NCI-H345 (cell line): ENCODE measurements at places on chromosomes 2 and 18.

DNA sequence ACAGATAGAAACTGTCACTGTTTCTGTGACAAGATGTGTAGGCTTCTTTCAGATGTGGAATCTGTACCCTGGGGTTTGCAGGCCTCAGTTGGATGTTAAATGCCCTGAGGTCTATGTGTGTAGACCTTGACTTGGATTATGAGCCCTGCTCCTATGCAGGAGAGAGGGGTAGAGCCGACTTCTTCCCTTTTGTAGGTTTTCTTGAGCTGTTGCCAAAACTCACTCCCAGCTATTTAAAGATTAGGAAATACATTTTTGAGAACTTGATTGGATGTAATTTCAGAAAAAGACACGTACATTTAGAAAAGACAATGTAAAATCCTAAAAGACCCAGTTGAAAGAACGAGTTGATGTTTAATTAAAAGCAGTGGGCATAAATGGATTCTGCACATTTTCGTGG, 374.8 kb downstream of the SLC4A3 start:
- no peak for DNase-seq

DNA sequence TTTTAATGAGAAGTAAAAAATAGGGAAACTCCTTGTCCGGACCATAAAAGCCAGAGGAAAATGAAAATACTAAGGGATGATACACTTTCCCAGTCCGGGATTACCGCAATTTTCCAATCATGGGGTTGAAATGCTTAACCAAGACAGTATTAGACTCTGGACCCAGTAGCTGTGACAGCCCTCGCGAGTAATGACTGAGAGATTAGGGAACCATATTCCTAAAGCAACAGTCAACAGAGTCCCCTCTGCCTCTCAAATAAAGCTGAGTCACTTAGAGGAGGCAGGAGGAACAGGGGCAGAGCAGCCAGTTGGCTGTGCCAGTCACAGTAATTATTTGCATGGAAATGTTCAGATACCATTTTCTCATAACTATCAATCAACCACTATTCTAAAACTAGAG, 34.8 kb downstream of the GPATCH11 start:
- DNase-seq = no peak

DNA sequence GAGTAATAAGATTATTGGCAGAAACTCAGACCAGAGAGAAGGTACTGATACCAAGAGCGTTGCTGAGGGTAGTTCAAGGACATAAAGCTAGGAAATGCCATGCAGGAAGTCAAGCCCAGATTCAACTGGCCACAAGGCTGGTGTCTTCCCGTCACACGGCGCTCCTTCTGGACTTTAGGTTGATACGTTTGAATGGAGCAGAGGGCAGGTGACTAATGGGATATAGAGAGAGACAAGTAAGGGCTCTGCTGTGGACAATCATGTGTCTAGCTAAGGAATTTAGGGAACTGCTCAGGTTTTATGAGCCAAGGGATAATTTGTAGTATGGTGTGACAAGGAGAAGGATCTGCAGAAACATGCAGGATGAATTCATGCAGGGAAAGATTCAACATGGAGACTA, 83.9 kb upstream of the MC2R start:
- no peak for DNase-seq

DNA sequence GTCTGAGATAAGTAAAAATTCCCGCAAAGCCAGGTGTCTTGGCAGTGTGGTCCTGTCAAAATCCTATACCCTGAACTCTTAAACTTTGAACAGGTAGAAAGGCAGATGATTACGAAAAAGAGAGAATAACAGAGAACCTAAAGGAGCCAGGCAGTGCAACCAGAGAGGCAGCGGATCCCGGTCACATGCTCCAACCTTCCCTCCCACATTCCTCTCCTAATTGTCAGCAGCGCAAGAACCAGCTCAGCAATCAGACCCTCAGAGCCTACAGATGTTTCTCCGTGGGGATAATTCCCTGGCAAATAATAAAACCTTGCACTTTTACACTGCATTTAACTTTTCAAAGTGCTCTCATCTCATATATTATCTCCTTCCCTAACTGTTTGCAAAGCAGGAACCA, 124.8 kb downstream of the EPHA4 start:
- no peak for DNase-seq

DNA sequence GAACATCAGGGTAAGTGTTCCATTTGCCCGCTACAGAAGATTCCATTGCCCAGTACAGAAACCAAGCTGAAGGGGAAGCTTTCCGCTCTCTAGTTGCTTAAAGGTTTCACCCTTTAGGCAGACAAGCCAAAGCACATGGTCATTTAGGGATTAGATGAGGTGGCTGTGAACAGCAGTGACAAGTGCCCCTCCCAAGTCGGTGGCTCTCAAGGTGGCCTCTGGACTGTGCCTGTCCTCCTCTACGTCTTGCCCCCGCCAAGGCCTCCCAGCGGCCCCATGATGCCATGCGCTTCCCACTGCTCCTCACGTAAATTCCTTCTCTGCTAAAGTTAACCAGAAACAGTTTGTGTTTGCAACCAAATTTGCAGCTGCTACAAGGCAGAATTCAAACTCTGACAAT, 24.2 kb upstream of the PTPN4 start:
- DNase-seq = no peak

DNA sequence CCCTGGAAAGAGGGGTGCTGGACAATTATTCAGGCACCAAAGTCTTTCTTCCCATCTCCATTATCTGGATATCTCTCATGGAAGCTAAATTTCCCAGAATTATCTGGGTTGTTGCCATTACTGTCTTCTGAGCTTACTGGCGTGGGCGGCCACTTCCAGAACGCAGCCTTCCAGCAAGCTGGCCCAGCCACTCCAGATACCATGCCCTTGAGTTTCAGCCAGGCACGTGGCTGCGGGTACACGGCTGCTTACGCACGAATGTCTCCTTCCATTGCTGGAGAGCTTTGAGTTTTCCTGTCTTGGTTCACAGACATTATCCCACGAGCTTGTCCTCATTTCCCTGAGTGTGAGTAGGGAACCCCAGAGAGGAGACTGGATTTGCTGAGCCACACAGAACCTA, 32.7 kb downstream of the CELF4 start:
- DNase-seq = no peak

GRCh38 chr2:181421464-181421863, 35.7 kb upstream of the ITGA4 start:
- no peak for DNase-seq

- DNase-seq = no peak
Observed at GRCh38 chr2:239316562-239317465, 84.0 kb downstream of the HDAC4 start.

- DNase-seq = no peak
Observed at GRCh38 chr2:180063494-180064092, 56.5 kb upstream of the CWC22 start.
